DND-41 (cell line): ENCODE measurements at places on chromosomes 4 and X.

- no peak for DNase-seq
Observed at GRCh38 chrX:112779139-112779538, 61.5 kb downstream of the AMOT start.

DNA sequence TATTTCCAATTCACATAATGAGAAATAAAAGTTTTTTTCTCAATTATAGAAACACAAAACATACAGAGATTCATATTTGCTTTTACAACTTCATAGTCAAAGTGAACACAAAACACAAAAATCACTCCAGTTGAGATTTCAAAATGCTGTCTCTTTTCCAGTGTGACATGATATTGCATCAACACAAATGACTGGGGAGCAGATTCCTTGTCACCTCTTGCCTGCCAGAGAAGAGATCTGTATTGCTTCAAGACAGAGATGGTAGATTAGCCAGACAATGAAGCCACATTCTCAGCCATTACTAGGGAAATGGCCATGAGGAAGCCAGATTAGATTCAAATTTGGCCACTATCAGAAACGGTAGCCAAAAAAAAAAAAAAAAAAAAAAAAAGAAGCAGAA, 2313.1 kb upstream of the AGA start:
- no peak for DNase-seq

DNA sequence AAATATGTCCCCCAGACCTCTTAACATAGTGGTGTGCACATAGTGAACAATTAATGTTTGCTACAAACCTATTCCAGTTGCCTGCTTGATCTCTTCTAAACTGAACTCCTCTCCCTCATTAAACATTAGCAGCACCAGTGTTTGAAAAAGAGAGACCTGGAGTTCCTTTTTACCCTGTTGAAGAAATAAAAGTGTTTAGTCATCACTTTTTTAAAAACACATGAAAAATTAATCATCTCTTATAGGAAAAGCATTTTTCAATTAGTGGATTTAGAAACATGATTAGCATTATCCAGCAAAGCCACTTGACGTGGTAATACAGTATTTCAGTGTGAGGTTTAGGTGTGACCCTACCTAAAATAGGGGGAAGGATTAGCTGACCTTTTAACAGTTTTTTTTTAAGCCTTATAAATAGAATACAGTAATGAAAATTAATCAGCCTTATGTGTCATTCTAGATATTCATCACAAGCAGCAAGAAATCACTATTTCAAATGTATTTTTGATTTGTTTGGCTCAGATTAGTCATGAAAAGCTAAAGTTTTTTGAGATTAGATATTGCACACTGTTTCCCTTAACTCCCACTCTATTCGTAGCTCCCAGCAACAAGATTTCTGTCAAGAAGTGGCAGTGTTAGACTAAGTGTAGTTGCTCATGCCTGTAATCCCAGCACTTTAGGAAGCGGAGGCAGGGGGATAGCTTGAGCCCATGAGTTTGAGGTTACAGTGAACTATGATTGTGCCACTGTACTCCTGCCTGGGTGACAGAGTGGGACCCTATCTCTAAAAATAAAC, 26.2 kb downstream of the CUL4B start:
- DNase-seq = no peak

DNA sequence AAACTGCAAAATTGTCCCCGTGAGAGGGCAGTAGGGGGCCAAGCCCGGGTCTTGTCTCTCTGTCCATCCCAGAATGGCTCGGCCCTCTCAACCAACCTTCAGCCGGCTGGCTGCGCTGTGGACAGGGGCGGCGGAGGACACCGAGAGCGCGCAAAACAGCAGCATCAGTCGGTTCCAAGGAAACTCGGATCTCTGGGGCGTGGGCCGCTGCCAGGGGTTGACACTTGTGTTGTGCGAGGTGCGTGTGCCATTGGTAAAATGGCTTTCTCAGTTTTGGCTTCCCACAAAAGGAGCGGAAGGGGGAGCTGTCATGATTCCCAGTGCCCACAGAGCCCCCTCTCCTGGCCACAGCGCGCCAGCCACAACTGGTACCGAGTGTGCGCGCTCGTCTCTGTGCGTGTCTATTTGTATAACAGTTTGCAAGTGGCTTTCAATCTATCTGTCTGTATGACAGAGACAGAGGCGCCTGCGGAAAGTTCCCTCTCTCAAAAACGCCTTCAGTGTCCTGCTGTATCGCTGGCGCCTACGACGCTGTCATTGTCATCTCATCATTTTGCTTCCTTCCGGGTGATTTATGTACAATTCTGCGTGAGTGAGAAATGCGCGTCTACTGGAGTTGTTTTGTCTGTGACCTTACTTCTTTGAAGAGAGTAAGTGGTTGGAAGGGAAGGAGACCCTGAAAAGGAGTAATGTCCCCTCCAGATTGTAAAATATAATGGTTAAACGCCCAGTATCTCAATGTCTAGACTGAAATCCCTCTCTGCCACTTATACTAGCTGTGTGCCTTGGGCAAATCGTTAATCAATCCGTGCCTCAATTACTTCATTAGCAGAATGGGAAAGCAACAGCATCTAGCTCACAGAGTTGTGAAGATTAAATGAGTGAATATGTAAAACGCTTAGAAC, 1.8 kb downstream of the DKK2 start:
- no peak for DNase-seq

DNA sequence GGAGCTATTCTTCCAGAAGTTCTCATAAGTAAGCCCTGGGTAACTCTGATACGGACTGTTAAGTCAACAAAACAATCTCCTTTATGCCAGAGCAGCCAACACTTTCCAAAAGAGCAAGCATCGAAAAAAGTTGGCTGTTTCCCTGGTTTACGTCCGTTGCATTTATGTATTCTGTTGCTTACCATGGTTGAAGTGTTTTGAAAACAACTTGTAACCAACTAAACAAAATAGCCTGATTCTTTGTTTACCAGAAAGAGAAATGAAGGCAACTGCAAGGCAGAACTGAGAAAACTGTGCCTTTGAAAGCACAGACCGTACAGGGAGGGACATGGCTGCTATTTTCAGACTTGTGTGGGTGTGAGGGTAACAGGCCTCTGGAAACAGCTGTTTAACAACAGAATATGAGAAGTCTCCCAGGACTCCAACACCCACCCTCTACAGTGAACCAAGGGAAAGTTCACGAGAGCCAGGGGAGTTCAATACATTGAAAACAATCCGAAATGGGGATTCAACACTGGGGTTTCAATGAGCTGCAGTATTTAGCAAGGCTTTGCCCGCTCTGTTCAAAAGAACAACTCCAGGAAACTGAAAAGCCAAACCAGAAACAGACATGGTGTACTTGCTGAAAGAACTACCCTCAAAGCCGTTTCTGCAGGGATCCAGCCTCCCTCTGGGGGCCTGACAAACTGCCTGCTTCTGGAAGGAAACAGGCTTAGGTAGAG, 95.8 kb upstream of the EGFL6 start:
- DNase-seq = no peak

- no peak for DNase-seq
Observed at GRCh38 chr4:34105311-34105710, 2139.0 kb downstream of the ARAP2 start.

DNA sequence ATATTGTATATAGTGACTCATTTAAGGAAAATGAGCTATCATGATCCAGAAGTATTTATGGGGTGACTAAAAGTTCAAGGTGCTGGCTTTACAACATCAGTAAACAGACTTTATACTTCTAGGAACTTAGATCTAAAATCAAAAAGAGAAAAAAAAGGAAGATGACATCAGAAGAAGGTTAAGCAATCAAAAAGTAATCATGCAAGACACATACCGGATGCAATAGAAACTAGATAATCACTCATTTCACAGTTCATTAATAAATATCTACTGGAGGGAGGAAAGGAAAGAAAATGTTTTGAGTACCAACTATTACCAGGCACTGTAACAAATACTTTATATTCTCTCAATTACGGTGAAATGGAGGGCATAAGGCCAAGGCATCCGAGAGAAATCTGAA, 276.4 kb downstream of the SPRY1 start:
- DNase-seq = no peak

- no peak for DNase-seq
Observed at GRCh38 chrX:48090123-48090522, 18.7 kb upstream of the ZNF630 start.
